ENCODE measurements at places on chromosomes 4 and X.

DNA sequence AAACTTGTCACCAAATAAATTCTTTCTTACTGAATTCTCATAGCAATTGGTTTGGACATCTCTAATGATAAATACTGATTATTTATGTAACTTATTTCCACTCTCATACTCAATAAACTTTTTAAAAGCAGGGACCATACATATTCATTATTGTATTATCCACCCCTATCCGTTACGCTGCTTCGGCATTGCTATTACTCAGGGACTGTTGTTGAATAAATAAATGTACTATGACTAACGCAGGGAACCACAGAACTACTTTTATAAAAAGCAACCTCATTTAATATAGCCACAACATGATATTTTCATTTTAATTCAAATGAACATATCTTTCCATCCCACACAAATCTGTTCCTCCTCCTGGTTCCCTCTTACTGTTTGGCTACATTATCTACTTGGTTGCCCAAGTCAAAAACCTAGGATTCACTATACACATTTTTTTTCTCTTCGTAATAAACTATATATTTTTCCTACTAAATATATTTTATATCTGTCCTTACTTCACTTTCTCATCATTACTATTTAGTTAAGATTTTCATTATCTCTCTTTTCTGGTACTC, 14.9 kb upstream of the ANKRD50 start:
- peaks cover 3% of the 10 kb centered on the region for H3K36me3 ChIP-seq

DNA sequence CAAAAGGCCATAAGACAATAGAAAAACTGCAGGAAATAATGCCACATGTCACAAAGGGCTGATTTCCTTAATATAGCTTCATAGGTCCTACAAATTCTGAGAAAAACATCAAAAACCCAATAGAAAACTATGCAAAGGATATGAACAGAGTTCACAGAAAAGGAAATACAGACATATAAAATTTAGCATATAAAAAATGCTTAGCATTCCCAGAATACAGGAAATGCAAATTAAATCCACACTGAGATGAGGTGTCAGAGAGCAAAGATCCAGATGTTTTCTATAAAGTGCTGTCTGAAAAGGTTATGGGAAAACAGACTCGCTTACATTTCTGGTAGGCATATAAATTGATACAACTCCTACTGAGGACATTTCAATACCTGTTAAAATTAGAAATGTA, 33.8 kb downstream of the TXK start:
- no peaks in the 10 kb centered on the region for H3K36me3 ChIP-seq
- H3K27me3 ChIP-seq: no peaks in the 10 kb centered on the region
- H3K27ac ChIP-seq: no peak overlapping the region
- no peaks in the 10 kb centered on the region for H3K4me1 ChIP-seq

- H3K27me3 ChIP-seq: no peaks in the 10 kb centered on the region
- H3K27ac ChIP-seq: no peak overlapping the region
- H3K36me3 ChIP-seq: no peaks in the 10 kb centered on the region
- DNase-seq: no peak
- H3K4me1 ChIP-seq: no peaks in the 10 kb centered on the region
Observed at GRCh38 chr4:176818531-176818930, 25.8 kb upstream of the VEGFC start.

- no peaks in the 10 kb centered on the region for H3K36me3 ChIP-seq
- H3K27ac ChIP-seq: no peak within 1 kb of the TSS
- DNase-seq: no peak
- H3K4me3 ChIP-seq: no peak within 1 kb of the TSS
Observed at GRCh38 chrX:151694661-151695582, at the start of gene PRRG3. PRRG3 (plus strand) TSS chrX:151695458; CDS start chrX:151698815, 3,357 bp downstream.
